GM23248 (cell line): ENCODE measurements at places on chromosomes 4 and X. TPM values are rescaled to one million over a fixed set of nuclear protein-coding genes. Genes with fewer than 3 reads are reported as not detected.

GRCh38 chr4:14259936-14260335 is 632.4 kb upstream of the BOD1L1 start:
- H3K27ac ChIP-seq, result no peak overlapping the region
- H3K36me3 ChIP-seq, result no peaks in the 10 kb centered on the region
- H3K4me3 ChIP-seq, result no peak overlapping the region
- peak; percentile 2 for DNase-seq
- no peaks in the 10 kb centered on the region for H3K4me1 ChIP-seq

- H3K4me3 ChIP-seq, result no peak overlapping the region
- H3K36me3 ChIP-seq, result no peaks in the 10 kb centered on the region
- no peak overlapping the region; the same call in 1 of the 2 replicates for H3K27ac ChIP-seq
- H3K27me3 ChIP-seq, result no peaks in the 10 kb centered on the region
- H3K4me1 ChIP-seq, result peaks cover 31% of the 10 kb centered on the region
These were observed 19.1 kb upstream of the PLAC1 start for GRCh38 chrX:134677332-134677731.

GRIA3 gene
- 36.0 TPM in 2 replicates for total RNA-seq

UGT8 gene
- total RNA-seq, result not detected in 2 replicates

- no peaks in the 10 kb centered on the region for H3K27me3 ChIP-seq
- H3K36me3 ChIP-seq, result no peaks in the 10 kb centered on the region
- no peak overlapping the region for H3K27ac ChIP-seq
- peak; percentile 11 for DNase-seq
- peaks cover 8% of the 10 kb centered on the region for H3K4me1 ChIP-seq
These were observed 24.8 kb downstream of the PDHA1 start for GRCh38 chrX:19368576-19368975.

GRCh38 chrX:38900719-38901118 is 99.5 kb downstream of the MID1IP1 start:
- DNase-seq, result no peak
- H3K27ac ChIP-seq, result no peak overlapping the region
- no peak overlapping the region for H3K4me3 ChIP-seq
- no peaks in the 10 kb centered on the region for H3K27me3 ChIP-seq
- no peaks in the 10 kb centered on the region for H3K36me3 ChIP-seq
- no peaks in the 10 kb centered on the region for H3K4me1 ChIP-seq
